Activated CD4-positive, alpha-beta T cell treated with anti-CD3 and anti-CD28 coated beads, Interleukin-2, amount 50 U/mL, for 16 hours (primary cell): ENCODE measurements at places on chromosomes 5 and 9.

GRCh38 chr5:116947691-116948528, 373.3 kb upstream of the SEMA6A start:
- peak; percentile 67 for DNase-seq

DNA sequence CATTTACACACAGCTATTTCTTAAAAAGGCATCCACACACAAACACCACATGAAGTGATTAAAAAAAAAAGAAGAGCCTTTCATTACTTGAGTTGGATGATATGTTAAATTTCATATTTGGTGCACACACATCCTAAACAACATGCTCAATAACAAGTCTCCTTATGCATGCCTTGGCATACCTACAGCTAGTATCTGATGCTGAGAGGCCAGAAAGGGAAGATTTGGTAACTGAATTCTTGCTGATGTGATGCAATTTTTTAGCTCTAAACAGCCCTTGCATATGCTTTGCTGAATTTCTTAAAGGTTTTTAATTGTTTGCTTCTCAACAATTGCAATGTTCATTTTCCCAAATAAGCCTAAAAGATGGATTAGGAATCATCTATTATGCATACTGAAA, 338.8 kb downstream of the ARL15 start:
- DNase-seq = no peak

DNA sequence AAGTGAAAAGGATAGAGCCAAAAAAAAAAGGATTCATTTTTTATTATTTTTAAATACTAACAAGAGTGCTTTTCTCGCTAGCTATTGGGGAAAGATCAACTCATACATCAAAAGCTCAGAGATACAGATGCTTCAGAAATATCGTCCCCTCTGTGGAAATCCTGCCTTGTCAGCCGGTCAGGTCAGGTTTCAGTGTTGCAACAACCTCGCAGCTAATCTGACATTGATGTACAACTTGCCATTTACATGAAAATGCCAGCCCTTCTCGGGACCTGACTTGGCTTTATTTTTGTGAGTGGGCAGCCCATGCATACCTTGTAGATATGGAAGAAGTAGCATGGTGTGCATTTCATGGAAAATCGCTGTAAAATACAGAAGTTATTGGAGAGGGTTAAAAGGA, 358.8 kb upstream of the ADAMTS16 start:
- DNase-seq = no peak

DNA sequence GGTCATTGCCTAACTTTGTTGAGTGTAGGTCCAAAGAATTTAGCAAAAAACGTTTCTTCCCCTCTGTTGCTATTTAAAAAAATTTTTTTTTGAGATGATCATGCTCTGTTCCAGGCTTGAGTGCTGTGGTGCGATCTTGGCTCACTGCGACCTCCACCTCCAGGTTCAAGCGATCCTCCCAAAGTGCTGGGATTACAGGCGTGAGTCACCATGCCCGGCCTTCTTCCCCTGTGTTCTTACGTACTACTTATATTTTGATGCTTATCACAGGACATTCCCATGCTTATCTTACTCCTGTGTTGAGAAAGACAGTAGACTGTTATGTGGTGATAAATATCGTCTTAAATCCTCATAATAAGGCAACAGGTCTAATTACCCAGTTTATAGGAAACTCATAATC, 2.5 kb downstream of the ACER2 start:
- no peak for DNase-seq

DNA sequence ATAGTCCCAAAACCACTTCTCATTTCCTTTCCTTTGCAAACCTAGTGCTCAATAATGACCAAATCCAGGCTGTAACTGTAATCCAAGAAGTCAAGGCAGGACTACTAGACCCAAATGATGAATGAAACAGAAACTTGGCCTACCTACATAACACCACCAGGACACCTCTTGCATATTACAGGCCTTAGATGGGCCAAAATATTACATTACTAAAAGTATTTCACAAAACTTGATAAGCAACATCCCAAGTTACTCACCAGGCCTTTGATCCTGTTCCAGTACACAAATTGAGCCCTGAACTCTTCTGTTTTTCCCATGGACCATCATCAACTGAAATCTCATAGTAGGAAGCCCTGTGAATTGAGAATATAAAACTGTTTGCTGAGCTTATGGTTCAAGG, 34.8 kb downstream of the NADK2 start:
- no peak for DNase-seq

- no peak for DNase-seq
Observed at GRCh38 chr5:54443270-54443669, 12.2 kb upstream of the HSPB3 start.

- DNase-seq = no peak
Observed at GRCh38 chr5:158212917-158213316, 354.0 kb upstream of the CLINT1 start.

DNA sequence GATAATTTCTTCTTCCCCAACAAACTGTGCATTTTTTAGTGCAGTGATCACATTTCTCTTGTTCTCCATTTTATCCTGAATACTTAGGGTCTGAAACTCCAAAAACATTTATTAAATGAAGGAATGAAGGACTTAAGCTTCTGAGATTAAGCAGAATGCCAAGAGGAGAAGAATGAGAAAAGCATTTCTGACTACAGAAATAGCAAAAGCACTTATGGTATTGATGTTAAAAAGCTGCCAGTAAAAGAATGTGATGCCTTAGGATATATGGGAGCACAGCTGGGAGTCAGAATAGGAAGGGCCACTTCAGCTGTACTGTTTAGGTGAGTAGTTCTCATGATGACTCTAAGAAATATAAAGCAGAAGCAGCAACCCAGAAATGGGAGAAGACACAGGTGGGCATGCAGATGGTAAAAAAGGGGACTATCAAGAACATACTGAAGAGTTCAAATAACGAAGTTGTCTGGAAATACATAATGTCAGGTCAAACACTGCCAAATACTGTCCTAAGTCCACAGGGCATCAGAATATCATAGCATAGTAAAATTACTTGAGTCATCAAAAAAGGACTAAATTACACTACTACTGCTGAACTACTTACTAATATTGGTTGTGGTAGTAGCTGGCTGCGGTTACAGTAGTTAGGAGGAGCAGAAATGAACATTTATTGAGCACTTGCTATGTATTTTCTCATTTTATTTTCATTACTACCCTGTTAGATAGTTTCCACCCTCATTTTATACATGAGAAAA, 132.7 kb downstream of the MAPKAP1 start:
- no peak for DNase-seq

GRCh38 chr9:72650206-72650605, 128.8 kb downstream of the TMC1 start:
- DNase-seq = no peak

- DNase-seq = no peak
Observed at GRCh38 chr9:134293611-134294152, 32.6 kb upstream of the RXRA start.

DNA sequence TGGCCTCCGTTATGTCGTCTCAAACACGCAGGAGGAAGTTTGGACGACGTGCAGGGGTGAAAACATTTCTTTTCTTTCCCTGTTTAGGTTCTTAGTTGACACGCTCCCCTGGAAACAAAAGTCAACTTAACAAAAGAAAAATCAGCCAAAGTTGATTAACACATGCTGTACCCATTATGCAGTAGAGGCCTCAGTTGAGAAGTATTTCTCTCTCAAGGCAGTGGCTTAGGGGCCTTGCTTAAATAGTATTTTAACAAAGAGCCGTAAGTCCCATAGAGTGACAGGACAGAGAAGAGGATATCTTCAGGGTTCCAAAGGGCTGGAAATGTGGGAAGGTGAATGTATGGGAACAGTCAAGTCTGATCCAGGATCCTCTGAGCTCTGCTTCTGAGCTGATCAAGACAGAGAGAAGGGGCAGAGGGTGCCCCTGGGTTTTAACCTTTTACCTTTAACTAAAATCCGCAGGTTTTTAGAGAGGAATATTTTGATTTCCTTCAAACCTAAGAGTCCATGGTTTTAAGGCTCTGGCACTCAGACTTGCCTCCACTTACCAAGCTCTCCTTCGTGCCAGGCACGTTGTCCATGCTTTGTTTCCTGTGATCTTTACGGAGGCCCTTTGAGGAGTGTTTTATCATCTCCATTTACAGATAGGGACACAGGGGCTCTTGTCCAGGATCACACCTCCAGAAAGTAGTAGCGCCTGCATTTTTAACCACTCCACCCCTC, 629 bp upstream of the CD74 start:
- DNase-seq = no peak

- DNase-seq = no peak
Observed at GRCh38 chr5:168364151-168364661, 72.8 kb downstream of the WWC1 start.

DNA sequence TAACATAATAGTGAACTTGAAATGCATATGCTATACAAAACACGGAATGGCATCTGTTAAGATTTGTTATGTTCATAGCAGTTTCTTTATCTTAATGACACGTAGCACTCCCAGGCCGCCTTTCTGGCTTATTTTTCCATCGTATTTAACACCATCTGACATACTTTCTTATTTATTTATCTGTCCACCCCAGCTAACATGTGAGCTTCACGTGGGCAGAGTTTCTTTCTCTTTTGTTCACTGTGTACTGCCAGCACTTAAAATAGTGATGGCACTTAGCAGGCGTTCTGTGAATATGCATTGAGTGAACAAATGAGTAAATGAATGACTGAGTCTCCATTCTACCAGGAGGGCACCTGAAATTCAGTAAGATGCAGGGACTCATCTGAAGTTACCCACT, 29.4 kb upstream of the SYNPO start:
- DNase-seq = no peak

GRCh38 chr5:140134277-140134935, 8.7 kb downstream of the IGIP start:
- DNase-seq = no peak

DNA sequence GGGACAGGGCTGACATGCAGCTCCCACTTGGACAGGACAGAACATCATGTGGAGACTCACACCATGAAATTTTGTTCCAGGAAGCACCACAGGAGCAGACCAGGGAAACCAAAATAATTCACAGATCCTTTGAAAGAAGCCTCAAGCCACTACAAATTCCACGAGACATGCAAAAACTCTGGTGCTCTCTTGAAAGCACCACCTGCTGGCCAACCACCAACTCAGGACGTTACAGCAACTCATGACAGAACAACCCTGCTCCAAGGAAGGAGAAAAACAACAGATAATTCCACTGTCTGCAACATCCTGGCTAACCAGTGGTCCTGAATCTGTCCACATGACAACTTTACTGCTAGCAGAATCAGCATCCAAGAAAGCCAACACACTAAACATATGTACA, 516.0 kb downstream of the SPATA31D1 start:
- DNase-seq = no peak

GRCh38 chr5:13179407-13180087, 764.9 kb downstream of the DNAH5 start:
- no peak for DNase-seq

DNA sequence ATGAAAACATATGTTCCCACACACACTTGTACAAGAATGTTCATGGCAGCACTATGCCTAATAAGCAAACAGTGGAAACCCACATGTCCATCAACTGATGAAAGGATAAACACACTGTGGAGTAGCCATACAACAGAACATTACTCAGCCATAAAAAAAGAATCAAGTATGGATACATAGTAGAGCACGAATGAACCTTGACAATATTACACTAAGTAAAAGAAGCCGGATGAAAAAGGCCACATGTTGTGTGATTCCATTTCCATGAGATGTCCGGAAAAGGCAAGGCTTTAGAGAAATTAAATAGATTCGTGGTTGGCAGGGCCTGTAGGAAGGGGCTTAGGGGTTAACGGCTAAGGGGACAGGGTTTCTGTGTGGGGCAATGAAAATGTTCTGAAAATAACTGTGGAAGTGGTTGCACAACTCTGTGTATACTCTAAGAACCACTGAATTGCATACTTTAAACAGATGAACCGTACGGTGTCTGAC, 51.4 kb downstream of the COL23A1 start:
- DNase-seq = no peak

DNA sequence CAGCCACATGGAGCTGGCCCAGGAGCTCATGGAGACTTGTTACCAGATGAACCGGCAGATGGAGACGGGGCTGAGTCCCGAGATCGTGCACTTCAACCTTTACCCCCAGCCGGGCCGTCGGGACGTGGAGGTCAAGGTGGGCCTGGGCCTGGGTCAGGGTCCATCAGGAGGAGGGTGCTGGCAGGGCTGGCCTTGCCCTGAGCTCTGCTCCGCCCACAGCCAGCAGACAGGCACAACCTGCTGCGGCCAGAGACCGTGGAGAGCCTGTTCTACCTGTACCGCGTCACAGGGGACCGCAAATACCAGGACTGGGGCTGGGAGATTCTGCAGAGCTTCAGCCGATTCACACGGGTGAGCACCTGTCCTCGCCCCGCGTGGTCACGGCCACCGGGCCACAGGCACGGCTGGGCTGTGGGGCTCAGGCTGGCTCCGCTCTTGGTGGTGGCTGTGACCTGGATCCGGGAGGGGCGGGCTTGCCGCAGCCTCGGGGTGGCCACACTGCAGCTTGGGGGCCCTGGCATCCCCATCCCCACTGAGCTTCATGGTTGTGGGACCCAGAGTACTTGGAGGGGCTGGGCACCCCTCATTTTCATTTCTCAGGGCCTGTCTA, 7.1 kb downstream of the DPP7 start:
- DNase-seq = no peak

- DNase-seq = no peak
Observed at GRCh38 chr9:132551556-132551955, 30.9 kb upstream of the BARHL1 start.

- no peak for DNase-seq
Observed at GRCh38 chr5:115452536-115453235, 91.9 kb downstream of the FEM1C start.

DNA sequence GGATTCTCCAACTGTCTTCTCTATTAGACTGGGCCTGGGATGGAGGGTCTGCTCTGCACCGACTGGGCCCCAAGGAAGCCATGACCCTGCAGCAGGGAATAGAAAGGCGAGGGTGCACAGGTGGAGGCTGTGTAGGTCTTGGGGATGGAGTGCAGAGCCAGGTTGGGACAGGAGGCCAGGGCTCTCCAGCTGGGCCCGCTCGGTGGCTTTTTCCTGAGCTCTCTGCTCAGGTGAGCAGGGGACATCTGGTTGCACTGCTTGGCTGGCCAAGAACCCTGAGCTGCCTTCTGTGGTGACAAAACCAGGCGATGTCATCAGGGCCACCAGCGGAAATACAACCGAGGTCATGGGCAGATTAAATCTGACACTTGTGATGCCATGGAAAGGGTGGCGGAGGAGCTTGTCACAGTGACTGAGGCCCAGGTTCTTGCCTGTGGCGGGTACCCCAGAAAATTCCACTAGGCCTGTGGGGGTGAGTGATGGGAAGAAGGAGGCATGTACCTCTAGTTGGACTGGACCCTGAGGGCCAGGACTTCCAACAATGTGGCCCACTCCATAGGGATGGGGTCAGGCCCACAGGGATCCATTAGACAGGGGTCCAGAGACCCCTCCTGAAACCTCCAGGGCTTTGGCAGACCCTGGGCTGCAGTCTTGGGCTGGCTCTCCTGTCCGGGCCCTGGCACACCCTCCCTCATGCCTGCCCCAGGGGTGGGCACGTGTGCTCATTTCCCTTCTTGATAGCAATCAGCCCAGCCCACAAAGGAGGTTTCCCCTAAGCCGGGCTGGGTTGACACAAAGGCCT, 4.4 kb upstream of the IL3 start:
- DNase-seq = peak; percentile 46
